ENCODE measurements at places on chromosomes 3 and 15.

GRCh38 chr3:123610331-123610730 lies 25.5 kb upstream of the HACD2 start:
- DNase-seq = no peak

GRCh38 chr15:73856458-73857192 lies 16.7 kb upstream of the TBC1D21 start:
- no peak for DNase-seq

DNA sequence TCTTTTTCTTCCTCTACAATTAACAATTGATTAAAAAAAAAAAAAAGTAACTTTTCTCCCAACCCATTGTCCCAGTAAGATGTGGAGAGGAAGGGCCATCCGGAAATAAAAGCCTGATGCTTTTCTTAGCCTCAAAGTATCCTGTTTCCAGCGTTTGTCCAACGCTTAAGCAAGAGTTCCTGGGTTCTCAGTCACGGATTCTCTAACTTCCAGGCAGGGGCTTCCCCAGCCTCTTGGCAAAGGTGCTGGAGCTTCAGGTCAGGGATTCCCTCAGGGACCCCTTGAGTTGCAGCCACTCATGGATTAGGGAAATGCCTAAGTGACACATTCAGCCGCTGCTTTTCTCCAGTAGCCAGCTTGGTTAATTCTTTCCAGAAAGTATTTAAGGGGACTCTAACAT lies 22.3 kb upstream of the C2CD4B start:
- DNase-seq = no peak

- no peak for DNase-seq
Observed at GRCh38 chr15:40766194-40766815, 2.4 kb downstream of the GCHFR start.
